ENCODE measurements at places on chromosomes 3 and 15.

DNA sequence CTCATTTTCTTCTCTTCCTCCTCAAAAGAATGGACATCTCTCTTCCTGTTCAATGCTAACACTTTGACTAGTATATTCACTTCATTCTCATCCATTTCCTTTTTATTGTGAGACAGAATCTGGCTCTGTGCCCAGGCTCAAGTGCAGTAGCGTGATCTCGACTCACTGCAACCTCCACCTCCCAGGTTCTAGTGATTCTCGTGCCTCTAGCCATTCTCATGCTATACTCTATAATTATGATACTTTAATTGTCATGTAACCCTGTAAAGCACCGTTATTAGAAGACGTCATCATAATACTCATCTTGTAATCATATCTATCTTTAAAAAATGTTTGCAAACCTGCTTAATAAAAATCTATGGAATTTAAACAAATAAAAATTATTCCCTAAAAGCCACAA lies 107.0 kb downstream of the SHOX2 start:
- DNase-seq, result no peak

GRCh38 chr3:40201770-40202169 lies 107.7 kb upstream of the EIF1B start:
- no peak for DNase-seq

DNA sequence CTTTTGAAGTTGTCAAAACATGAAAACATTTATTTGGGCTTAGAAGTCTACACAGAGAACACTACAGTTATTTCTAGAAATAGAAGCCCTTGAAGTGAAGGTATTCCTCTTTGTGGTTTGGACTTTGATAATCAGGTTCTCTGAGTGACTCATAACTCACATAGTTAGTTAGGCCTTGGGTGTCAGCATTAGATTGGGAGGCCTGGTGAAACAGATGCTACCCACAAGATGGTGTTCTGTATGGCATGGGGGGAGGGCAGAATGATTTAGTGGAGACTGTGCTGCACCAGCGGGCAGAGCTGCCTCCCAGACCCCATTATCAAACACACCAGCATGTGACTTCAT lies 108.9 kb upstream of the ETV5 start:
- DNase-seq, result no peak

DNA sequence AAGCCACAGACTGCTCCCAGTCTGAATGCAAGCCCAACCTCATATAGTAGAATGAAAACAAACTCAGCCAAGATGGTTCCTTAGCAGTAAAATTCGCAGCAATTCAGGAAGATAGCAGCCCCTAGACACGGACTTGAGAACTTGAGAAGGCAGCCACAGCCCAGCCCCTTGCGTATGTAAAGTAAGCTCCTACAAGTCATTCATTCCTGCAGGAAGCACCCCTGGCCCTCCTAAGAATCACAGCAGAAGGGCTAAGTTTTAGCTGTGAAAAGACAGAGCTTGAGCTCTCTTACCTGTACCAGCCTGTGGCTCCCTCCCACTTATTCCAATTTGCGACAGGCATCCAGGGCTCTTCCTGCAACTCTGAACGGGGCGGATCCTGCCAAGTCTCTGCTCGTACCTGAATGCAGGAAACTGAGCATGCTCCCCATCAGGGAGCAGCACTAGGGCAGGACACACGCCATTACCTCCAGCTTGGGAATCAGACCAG lies 136.4 kb downstream of the MAGI1 start:
- DNase-seq, result no peak

DNA sequence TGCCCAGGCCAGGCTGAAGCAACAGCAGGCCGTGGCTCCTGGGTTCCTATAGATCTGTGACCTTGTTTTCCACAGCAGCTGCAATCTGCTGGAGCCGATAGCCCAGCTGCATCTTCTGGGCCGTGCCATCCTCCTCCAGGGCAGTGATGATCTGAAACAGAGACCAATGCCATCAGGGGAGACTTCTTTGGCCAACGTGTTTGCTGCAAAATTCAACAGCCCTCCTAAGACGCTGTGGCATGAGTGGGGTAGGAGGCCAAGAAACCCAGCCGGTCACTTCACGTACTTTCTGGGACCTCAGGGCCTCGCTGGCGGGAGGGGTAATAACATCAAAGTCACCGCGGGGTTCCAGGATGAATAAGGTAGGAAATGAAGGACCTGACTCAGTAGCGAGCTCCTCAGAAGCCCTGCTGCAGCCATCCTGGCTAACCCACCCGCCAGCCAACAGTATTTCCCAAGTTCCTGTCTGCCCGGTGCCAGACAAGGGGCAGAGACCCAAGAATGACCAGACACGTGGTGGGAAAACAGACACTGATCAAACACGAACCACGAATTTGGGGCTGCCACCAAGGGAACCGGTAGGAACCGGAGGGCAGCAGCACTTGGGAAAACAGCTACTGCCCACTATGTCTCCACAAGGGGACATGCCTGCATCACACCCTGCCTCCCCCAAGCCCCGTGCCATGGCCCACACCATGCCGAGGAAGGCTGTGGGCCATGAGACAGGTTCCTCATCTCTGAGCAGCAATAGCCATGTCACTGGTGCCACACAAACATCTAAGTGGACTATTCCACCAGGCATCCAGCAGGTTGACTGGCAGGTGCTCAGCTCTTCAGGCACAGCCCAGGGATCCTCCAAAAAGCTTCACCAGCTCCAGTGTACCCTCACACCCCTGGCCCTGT lies 25.2 kb downstream of the PLXNB1 start:
- DNase-seq, result no peak

DNA sequence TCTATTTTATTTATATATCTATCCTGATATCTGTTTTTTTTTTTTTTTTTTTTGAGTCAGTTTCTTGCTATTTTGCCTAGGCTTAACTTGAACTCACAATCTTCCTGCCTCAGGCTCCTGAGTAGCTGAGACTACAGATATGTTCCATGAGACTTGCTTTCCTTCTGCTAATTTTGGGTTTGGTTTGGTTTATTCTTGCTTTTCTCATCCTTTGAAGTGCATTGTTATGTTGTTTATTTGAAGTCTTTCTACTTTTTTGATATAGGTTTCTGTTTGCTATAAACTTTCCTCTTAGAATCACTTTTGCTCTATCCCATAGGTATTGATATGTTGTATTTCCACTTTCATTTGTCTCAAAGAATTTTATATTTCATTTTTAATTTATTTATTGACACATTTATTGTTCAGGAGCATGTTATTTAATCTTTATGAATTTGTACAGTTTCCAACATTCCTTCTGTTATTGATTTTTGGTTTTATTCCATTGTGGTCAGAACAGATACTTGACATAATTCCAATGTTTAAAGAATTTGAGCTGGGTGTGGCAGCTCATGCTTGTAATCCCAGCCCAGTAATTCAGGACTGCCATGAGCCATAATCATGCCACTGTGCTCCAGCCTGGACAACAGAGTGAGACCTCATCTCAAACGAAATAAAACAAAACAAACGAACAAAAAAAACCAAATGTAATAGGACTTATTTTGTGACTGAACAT lies 62.3 kb upstream of the PLSCR4 start:
- no peak for DNase-seq

GRCh38 chr3:28924744-28925360 lies 356.0 kb upstream of the RBMS3 start:
- no peak for DNase-seq

GRCh38 chr15:90547540-90547939 lies 17.8 kb downstream of the CRTC3 start:
- no peak for DNase-seq

- DNase-seq, result no peak
These were observed 24.4 kb downstream of the LARS2 start for GRCh38 chr3:45412763-45413162.

GRCh38 chr15:30033763-30034162 lies 49.0 kb upstream of the GOLGA8J start:
- peak; percentile 35 for DNase-seq

- DNase-seq, result no peak
These were observed 36.4 kb upstream of the BNC1 start for GRCh38 chr15:83320844-83321243.

DNA sequence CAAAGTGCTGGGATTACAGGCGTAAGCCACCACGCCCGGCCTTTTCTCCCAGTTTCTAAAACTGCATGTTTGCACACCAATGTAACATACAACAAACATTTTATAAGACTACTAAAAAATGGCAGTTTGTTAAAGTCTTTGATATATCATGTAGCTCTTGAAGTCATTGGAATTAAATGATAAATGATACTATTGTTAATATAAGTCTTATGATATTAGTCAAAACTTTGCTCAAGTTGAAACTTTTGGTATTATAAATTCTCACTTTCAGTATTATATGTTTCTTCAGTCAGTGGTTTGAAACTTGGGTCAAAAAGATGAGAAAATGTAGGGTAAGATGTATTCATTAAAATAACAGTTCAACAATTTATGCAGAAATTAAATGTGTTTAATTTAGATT lies 117.6 kb upstream of the TBL1XR1 start:
- DNase-seq, result no peak

GRCh38 chr3:152403632-152404066 lies 134.9 kb downstream of the MBNL1 start:
- no peak for DNase-seq

GRCh38 chr3:69353503-69353902 lies 32.4 kb downstream of the FRMD4B start:
- no peak for DNase-seq

DNA sequence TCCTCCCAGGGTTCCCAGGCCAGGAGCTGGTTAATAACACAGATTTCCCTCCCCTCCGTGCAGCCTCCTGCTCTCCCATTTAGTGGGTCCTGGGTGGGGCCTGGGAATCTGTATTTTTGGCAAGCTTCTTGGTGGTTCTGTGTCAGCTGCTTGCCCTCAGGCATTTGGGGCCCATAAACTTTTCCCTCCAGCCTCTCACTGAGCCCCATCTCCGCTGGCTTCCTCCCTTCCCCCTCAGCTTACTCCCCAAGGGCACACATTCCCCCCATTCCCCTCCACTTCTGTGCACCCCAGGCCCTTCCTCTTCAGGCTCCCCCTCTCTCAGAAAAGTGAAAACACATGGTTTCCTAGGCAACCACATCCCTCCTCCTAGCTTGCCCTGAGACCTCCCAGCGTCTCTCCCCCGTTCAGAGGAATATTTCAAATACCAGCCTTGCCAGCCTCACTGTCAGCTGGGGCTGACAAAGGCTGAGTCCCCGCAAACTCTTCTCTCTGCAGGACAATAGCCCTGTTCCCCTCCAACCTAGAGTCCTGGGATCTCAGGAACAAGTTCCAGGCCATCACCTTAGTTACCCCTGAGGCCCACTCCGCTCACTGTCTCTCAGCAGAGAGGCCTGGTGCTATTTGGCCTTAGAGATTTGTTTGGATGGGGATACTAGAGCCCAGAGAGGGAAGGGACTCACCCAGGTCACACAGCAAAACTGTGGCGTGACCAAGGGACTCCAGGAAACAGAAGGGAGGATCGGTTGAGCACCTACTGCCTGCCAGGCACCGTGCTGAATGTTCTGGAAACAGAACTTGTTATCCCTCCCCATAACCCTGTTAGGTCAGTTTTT lies 44.6 kb upstream of the SMAD6 start:
- DNase-seq, result no peak

GRCh38 chr3:130345487-130346079 lies at the start of gene COL6A5:
COL6A5 (plus strand) TSS chr3:130345672; CDS start chr3:130373639, 27,967 bp downstream.
- no peak for DNase-seq

- peak; percentile 87 for DNase-seq
These were observed 16.3 kb upstream of the JMJD7 start for GRCh38 chr15:41811432-41812195.

GRCh38 chr3:114226313-114226712 lies 11.1 kb downstream of the ZNF80 start:
- DNase-seq, result no peak

- DNase-seq, result no peak
These were observed 258.2 kb upstream of the STT3B start for GRCh38 chr3:31274326-31275024.

DNA sequence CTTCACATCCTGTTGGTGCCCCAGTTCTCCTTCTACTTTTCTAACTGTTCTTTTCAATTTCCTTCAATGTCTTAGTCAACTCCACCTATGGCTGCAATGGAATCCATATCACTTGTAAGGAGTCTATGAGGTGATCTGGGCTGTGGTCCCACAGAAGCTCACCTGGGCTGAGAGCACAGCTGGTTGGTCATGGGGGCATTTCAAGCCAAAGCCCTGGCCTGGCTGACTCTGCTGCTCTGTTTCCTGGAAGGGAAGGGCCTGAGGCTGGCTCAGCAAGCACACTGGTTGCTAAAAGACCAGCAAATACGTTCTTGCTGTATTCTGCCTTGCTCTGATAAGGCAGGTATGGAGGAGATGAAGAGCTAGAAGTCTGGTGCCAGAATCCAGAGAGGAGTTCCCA lies 29.0 kb downstream of the AMOTL2 start:
- no peak for DNase-seq

DNA sequence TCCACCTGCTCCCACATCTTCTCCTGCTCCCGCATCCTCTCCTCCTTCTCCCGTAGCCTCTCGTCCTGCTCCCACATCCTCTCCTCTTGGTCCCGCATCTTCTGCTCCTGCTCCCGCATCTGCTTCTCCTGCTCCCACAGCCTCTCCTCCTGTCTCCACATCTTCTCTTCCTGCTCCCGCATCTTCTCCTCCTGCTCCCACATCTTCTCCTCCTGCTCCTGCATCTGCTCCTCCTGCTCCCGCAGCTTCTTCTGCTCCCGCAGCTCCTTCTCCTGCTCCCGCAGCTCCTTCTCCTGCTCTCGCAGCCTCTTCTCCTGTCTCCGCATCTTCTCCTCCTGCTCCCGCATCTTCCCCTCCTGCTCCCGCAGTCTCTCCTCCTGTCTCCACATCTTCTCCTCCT lies 5.8 kb downstream of the GOLGA6L2 start:
- no peak for DNase-seq

Measured in C1 segment of cervical spinal cord (tissue), 14 donors.